ENCODE measurements at places on chromosomes 5 and 9.
A peak's percentile ranks its signal among the peaks of the same experiment; 100 is the strongest.

DNA sequence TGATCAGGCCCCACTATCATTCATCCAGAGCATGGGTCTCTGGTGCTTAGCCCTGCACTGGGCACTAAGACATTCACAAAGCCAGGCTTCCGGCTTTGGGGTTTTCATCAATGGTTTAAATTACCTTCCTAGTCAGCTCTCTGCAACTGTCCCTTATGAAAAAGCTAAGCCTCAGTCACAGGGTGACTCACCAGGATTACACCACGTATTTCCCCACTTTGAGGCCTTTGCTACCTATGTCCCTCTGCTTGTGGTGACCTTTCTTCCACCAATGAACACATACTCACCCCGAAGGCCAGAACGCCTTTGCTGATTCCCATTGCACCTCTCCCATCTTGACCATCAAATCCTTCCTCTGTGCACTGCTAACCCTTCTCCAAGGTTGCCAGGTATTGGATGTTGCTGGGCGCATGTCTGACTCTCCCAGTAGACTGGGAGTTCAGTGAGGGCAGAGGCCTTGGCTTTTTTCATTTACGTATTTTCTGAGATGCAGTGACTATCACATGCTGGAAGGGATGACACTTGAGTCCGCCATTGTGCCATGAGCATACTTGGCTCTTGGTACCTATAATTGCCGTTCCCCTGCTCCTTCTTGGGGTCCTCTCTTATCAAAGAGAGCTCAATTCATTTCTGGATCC, 58.7 kb upstream of the TNFSF8 start:
- H3K4me3 ChIP-seq, result no peak overlapping the region
- DNase-seq, result no peak
- no peaks in the 10 kb centered on the region for H3K4me1 ChIP-seq
- no peak overlapping the region for H3K27ac ChIP-seq

- DNase-seq, result no peak
- H3K27ac ChIP-seq, result no peak overlapping the region
- no peak overlapping the region for H3K4me3 ChIP-seq
These were observed 12.8 kb downstream of the SLCO4C1 start for GRCh38 chr5:102283102-102283797.

DNA sequence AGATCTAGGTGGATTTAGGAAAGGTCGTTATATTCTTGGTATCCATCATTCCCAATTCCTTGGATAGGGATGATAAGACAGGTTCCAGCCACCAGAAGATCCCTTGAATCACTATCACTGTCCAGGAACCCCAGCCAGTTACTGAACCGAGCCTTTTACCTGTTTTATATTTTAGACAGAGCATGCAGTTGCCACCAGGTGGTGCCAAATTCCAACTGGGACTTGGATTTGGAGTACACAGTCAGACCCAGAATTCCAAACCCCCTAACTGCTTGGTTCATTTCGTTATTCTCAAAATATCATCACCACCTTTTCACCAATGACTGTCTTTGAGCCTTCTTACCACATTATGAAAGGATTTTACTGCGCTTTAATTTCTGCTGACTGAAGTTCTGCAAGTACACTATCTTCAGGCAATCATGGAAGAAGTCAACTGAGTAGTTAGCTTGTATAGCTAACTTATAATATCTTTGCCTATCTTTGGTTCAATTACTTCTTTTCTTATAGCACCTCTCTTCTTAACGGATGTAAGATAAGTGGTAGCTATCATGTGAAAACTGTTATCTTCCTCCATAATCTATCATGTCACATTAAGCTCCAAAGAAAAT, 191.8 kb downstream of the PRR16 start:
- no peaks in the 10 kb centered on the region for H3K36me3 ChIP-seq
- no peaks in the 10 kb centered on the region for H3K4me1 ChIP-seq
- no peak overlapping the region for H3K4me3 ChIP-seq
- H3K27me3 ChIP-seq, result no peaks in the 10 kb centered on the region
- no peak overlapping the region for H3K27ac ChIP-seq
- peak; percentile 66 for DNase-seq

- H3K36me3 ChIP-seq, result no peaks in the 10 kb centered on the region
- no peak overlapping the region for H3K4me3 ChIP-seq
- no peaks in the 10 kb centered on the region for H3K4me1 ChIP-seq
These were observed 9.0 kb downstream of the LCP2 start for GRCh38 chr5:170288551-170288950.

- H3K4me1 ChIP-seq, result peaks cover 20% of the 10 kb centered on the region
- no peak overlapping the region for H3K4me3 ChIP-seq
- H3K27ac ChIP-seq, result no peak overlapping the region
- no peaks in the 10 kb centered on the region for H3K36me3 ChIP-seq
These were observed 48.8 kb downstream of the SLC1A3 start for GRCh38 chr5:36655161-36655560.

GRCh38 chr9:30697958-30698357, 1686.5 kb upstream of the ACO1 start:
- no peak overlapping the region for H3K27ac ChIP-seq
- H3K4me1 ChIP-seq, result no peaks in the 10 kb centered on the region
- no peaks in the 10 kb centered on the region for H3K27me3 ChIP-seq
- no peaks in the 10 kb centered on the region for H3K36me3 ChIP-seq
- no peak for DNase-seq

- H3K4me3 ChIP-seq, result peak overlapping the region; percentile 70
- no peaks in the 10 kb centered on the region for H3K27me3 ChIP-seq
- H3K36me3 ChIP-seq, result no peaks in the 10 kb centered on the region
- peak; percentile 55 for DNase-seq
- H3K4me1 ChIP-seq, result peaks cover 12% of the 10 kb centered on the region
These were observed 518 bp upstream of the FAM13B start for GRCh38 chr5:138033386-138033808.

DNA sequence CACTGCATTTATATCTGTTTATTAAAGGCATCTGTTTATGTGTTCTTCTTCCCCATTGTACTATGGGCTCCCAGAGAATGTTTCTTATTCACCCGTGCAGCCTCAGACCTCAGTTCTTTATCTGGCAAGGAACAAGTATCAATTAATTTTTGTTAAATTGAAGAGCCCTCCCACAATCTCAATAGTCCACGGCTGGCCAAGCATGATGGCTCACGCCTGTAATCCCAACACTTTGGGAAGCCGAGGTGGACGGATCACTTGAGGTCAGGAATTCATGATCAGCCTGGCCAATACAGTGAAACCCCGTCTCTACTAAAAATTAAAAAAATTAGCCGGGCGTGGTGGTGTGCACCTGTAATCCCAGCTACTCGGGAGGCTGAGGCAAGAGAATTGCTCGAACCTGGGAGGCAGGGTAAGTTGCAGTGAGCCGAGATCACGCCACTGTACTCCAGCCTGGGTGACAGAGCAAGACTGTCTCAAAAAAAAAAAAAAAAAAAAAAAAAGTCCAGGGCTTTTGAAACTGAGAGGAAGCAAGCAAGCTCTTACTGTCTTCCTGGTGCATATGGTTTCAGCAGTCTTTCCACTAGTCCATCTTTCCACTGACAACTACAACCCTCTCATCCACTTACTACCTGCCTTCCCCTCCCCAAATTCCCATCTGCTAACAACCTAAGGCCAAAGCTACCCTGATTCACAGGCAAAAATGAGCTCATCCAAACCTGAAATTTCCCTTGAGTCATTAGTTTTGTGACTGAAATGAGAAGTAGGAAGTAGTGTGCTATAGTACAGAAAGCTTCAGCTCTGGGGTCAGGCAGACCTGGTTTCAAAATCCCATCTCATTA, 2.3 kb upstream of the HK3 start:
- no peaks in the 10 kb centered on the region for H3K4me1 ChIP-seq
- H3K4me3 ChIP-seq, result no peak overlapping the region
- DNase-seq, result no peak
- no peaks in the 10 kb centered on the region for H3K27me3 ChIP-seq

DNA sequence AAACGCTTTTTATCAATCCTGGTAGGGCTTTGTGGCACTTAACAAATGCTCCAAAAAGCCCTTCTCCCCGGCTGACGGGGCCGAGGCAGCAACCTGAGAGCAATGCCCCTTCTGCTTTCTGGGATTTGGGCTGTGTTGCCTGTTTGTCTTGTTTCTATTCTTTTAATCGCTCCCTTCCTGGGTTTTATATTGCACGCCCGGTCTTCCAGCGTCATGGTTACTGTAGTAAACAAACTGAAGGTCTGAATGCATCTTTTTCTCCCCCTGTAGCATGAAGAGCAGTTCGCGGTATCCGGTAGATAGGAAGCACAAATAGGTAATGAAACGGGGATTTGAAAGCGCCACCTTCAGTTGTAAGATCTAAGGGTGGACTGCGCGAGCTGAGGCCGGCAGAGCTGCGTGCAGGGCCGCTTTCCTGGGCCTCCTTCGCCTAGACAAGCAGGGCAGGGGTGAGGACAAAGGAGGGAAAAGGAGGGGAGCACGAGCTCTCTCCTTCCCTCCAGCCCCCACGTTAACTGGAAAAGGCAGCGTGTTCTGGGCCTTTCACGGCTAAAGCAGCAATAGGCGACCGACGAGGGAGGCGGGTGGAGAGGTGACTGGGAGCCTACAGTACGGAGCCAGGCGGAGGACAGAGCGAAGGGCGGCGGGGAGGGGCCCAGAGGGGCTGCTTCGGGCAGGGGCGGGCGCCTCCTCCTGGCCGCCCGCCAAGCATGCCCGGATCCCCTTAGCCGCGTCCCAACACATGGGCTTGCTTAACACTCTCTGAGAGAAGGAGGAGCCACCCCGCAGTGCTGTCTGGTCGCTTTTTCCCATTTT, 49.3 kb upstream of the ZNF366 start:
- no peak overlapping the region for H3K27ac ChIP-seq
- no peaks in the 10 kb centered on the region for H3K36me3 ChIP-seq
- no peaks in the 10 kb centered on the region for H3K27me3 ChIP-seq
- H3K4me3 ChIP-seq, result peak overlapping the region; percentile 34

DNA sequence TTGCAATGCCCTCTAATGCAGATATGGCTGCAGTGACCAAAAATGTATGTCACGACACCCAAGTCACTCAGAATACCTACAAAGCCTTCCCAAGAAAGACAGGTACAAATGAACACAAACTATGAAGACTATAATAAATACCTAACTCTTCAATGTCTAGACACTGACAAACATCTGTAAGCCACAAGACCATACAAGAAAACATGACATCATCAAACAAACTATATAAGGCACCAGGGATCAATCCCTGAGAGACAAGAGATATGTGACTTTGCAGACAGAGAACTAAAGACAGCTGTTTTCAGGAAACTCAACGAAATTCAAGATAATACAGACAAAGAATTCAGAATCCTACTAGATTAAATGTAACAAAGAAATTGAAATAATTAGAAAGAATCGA, 603.7 kb downstream of the CDH9 start:
- H3K27ac ChIP-seq, result no peak overlapping the region
- no peaks in the 10 kb centered on the region for H3K27me3 ChIP-seq
- H3K36me3 ChIP-seq, result no peaks in the 10 kb centered on the region
- no peaks in the 10 kb centered on the region for H3K4me1 ChIP-seq
- H3K4me3 ChIP-seq, result no peak overlapping the region
- DNase-seq, result no peak

DNA sequence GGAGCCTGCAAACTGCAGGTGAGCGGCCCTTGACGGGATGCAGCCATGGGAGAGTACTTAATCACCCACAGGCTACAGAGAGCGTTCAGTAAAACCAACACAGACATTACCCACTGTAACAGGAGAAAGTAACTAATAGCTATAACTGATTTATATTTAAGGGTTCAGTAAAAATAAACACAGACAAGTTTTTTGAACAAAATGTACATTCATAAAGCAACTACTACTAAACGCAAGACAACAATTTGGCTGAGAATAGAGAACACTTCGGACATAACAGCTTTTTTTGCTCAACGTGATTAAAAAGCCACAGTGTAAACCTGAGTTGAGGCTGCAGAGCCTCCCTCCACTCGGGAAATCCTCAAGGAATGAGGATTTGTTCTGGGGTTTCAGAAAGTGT, 61.7 kb downstream of the LIFR start:
- no peaks in the 10 kb centered on the region for H3K36me3 ChIP-seq
- no peaks in the 10 kb centered on the region for H3K27me3 ChIP-seq

DNA sequence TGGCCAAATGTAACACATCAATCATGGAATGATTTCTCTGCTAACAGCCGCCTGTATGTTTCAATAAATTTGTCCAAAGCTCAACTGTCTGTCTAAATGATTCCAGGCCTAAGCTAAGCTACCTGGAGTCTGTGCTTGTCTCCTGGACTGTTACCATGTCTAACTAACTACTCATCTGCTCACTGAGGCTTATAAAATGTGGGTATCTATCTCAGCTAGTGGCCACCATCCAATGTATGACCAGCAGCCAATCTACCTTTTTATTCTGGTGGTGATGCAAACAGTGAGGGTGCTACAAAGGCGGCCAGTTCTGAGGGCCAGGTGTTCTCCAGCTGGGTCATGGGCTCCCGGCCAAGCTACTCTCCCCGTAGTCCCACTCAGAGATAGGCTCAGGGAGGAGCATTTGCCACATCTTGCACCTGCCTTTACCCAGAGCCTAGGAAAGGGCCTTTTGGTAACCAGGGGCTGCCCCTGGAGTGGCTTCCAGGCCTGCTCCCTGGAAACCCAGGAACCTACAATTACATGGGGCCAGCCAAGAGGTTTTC, 59.1 kb downstream of the PFDN1 start:
- H3K4me1 ChIP-seq, result peaks cover 14% of the 10 kb centered on the region
- H3K36me3 ChIP-seq, result no peaks in the 10 kb centered on the region
- H3K27me3 ChIP-seq, result no peaks in the 10 kb centered on the region
- no peak overlapping the region for H3K4me3 ChIP-seq

DNA sequence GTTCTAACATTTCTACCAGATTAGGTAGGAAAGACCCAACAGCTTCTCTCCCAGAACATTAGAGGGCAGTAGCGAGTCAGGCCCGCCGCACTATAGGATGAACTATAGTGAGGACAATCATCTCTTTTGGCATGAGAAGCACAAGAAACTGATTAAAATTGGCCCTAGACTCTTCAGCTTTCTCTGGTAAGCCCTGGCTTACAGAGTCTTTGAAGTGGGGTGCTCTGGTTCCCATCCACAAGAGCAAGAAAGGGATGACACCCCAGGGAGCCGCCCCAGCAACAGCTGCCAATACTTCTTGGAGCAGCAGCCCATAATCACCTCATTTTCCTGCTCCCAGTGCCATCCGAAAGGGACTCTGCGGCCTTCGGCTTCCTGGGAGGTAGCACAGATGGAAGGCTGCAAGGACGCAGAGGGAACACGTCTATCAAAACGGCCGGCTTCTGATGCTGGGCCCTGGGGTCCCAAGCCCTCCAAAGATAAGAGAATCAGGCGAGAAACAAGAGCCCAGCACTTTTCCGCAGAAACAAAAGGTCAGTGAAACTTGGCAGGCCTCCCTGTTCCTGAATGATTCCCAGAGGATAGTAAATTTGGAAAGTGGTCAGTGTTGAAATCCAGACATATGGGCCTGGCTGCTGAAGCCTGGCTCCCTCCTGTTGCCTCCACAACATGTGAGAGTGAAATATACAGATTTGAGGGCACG, 69.3 kb downstream of the HSD17B3 start:
- H3K27ac ChIP-seq, result no peak overlapping the region
- H3K4me1 ChIP-seq, result peaks cover 12% of the 10 kb centered on the region
- H3K27me3 ChIP-seq, result no peaks in the 10 kb centered on the region
- peak; percentile 60 for DNase-seq
- H3K4me3 ChIP-seq, result no peak overlapping the region
- no peaks in the 10 kb centered on the region for H3K36me3 ChIP-seq

- no peak overlapping the region for H3K4me3 ChIP-seq
- H3K27me3 ChIP-seq, result peaks cover 40% of the 10 kb centered on the region
- H3K27ac ChIP-seq, result no peak overlapping the region
- H3K4me1 ChIP-seq, result peaks cover 12% of the 10 kb centered on the region
- H3K36me3 ChIP-seq, result no peaks in the 10 kb centered on the region
These were observed 21.8 kb upstream of the RNF145 start for GRCh38 chr5:159231167-159231566.

All from neural progenitor cell (in vitro differentiated cells).